ENCODE measurements at places on chromosomes 12 and 14.
A peak's percentile ranks its signal among the peaks of the same experiment; 100 is the strongest.

DNA sequence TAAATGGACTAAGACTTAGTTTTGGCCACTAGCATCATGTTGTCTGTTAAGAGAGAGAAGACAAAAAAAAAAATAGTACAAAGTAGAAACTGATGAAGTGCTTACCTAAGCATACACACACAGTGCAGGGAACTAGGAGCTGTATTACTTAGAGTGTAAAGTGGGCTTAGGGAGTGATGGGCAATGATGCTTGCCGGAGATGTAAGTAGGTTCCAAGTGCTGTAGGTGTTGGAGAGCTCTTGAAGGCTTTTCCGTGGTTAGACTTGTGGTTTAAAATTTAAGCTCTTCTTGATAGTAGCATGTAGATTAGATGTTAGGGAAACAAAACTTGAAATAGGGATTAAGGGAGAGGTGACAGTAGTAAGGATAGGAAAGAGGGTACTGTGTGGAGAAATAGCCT is 34.7 kb downstream of the MIA2 start:
- H3K27ac ChIP-seq: no peak overlapping the region
- no peaks in the 10 kb centered on the region for H3K27me3 ChIP-seq
- DNase-seq: no peak
- peak overlapping the region; percentile 92 for H3K4me3 ChIP-seq
- no peaks in the 10 kb centered on the region for H3K36me3 ChIP-seq

GRCh38 chr12:26768611-26769603 is 64.1 kb downstream of the ITPR2 start:
- H3K27me3 ChIP-seq: no peaks in the 10 kb centered on the region
- H3K27ac ChIP-seq: no peak overlapping the region
- no peak overlapping the region for H3K4me3 ChIP-seq
- DNase-seq: no peak
- no peaks in the 10 kb centered on the region for H3K4me1 ChIP-seq

GRCh38 chr14:63952053-63952932 is 99.5 kb downstream of the SYNE2 start:
- DNase-seq: no peak
- H3K36me3 ChIP-seq: peaks cover 18% of the 10 kb centered on the region
- H3K27ac ChIP-seq: no peak overlapping the region
- no peak overlapping the region for H3K4me3 ChIP-seq
- no peaks in the 10 kb centered on the region for H3K27me3 ChIP-seq
- H3K4me1 ChIP-seq: no peaks in the 10 kb centered on the region

DNA sequence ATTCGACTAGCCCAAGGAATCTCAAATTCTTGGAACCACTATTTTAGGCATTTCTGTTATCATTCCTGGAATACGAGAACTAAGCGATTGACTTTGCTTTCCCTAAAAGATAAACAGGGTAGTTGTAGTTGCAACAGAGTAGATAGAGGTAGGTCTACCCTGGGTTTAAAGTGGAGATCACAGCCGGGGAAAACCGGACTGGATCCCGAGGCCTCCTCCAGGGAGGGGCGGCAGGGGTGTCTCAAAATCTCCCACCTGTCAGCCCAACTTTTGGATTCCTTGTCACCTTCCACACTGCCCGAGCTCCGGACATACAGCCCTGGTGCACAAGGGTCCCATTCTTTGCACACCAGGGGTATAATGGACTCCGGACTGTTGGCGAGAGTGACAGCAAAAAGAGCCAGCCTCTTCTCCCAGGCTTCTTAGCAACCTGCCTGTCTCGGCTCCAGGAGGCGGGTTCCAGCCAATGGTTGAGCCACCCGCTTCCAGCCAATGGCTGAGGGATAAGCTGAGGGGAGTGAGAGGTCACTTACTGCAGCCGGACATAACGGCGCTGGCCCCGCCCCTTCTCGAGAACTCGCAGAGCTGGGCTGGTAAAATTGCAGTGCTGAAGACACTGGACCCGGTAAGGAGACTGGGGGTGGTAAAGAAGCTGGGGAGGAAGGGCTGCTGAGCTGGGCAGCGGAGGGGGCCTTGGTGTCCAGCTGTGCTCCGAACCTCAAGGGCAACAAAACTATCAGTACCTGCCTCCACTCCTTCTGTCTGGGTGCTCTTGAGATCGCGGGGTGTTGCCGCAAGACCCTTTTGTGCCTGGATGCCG is at the start of gene SUOX:
Gene SUOX (plus strand): TSS at position 562 of the 820 bp plus-strand sequence. CDS start 4,946 bp downstream, outside the sequence.
- peak within 1 kb of the TSS; percentile 68 for H3K27ac ChIP-seq
- H3K36me3 ChIP-seq: peaks cover 23% of the 10 kb centered on the region
- no peaks in the 10 kb centered on the region for H3K27me3 ChIP-seq
- H3K4me3 ChIP-seq: peak within 1 kb of the TSS; percentile 17

DNA sequence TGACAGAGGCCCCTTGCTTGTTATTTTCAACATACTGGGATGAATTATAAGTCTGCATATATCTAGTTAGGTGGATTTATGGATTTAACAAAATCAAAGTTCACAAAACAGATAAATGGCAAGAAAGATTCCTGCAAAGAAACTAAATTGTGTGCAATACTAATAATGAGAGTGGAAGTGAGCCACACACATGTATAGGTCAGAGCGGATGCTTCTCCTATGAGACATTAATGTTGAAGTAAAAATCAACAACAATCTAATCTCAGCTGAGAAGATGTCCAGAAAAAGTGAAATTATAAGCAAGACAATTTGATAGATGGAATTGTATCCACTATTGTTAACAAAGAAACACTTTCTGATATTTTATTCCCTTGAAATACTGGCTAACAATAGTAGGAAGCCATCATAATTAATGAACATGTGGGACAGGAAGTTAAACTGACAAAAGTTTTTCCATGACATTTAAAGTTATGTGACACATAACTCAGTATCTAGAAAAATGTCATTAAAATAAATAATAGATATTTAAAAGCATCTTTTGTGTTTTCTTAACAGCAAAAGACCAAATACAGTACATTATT is 39.7 kb downstream of the RAD51B start:
- H3K27me3 ChIP-seq: no peaks in the 10 kb centered on the region
- H3K4me1 ChIP-seq: no peaks in the 10 kb centered on the region
- H3K4me3 ChIP-seq: no peak overlapping the region
- no peak overlapping the region for H3K27ac ChIP-seq

- H3K36me3 ChIP-seq: no peaks in the 10 kb centered on the region
- H3K4me3 ChIP-seq: no peak overlapping the region
- no peak for DNase-seq
- peaks cover 7% of the 10 kb centered on the region for H3K27me3 ChIP-seq
Observed at GRCh38 chr12:109720152-109720856, 6.7 kb downstream of the FAM222A start.

DNA sequence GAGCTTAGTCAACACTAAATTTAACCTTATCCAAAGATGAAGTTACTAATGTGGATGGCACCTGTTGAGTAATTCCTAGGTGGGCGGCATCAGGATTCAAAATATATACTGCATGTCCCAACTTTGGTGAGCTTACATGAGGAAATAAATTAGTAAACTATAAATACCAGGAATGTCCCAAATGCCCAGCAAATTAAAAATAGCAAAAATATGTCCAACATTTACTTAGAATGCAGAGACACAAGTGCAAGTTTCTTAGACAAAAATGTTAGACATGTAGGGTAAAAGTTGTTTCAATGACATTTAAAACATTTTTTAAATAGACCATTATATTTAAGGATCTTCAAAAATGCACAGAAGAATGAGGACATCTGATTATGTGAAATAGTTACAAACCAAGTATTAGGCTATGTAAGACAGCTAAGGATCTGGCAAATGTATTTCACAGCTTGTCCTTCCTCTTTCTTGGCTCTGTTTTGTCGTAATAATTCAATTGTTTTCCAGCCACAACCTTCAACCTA is 115.9 kb downstream of the NAV3 start:
- H3K36me3 ChIP-seq: no peaks in the 10 kb centered on the region
- no peak for DNase-seq
- no peak overlapping the region for H3K27ac ChIP-seq
- H3K27me3 ChIP-seq: no peaks in the 10 kb centered on the region

GRCh38 chr12:107543416-107543815 is 142.2 kb upstream of the PWP1 start:
- H3K27ac ChIP-seq: no peak overlapping the region
- H3K36me3 ChIP-seq: no peaks in the 10 kb centered on the region
- no peak for DNase-seq
- no peaks in the 10 kb centered on the region for H3K4me1 ChIP-seq

GRCh38 chr14:61512026-61512834 is 183.1 kb upstream of the HIF1A start:
- peaks cover 66% of the 10 kb centered on the region for H3K4me1 ChIP-seq
- no peak for DNase-seq
- no peaks in the 10 kb centered on the region for H3K27me3 ChIP-seq
- H3K36me3 ChIP-seq: peaks cover 4% of the 10 kb centered on the region
- no peak overlapping the region for H3K27ac ChIP-seq

- H3K4me1 ChIP-seq: peaks cover 34% of the 10 kb centered on the region
- no peaks in the 10 kb centered on the region for H3K27me3 ChIP-seq
- H3K36me3 ChIP-seq: no peaks in the 10 kb centered on the region
- no peak for DNase-seq
- H3K4me3 ChIP-seq: no peak overlapping the region
Observed at GRCh38 chr14:89205137-89205740, 211.8 kb downstream of the FOXN3 start.

- H3K4me3 ChIP-seq: no peak overlapping the region
- peaks cover 59% of the 10 kb centered on the region for H3K36me3 ChIP-seq
- H3K27me3 ChIP-seq: no peaks in the 10 kb centered on the region
Observed at GRCh38 chr14:91273273-91273884, 28.9 kb upstream of the GPR68 start.

DNA sequence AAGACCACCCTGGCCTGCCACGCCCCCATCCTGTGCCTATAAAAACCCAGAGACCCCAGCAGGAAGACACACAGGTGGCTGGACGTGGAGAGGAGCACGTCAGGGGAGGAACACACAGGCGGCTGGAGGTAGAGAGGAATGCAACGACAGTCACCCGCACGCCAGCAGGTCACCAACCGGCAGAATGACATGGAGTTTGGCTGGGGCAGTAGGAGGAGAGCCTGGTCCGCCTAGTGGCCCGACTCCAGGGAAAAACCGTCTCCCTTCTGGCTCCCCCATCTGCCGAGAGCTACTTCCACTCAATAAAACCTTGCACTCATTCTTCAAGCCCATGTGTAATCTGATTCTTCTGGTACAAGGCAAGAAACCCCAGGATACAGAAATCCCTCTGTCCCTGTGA is 62.7 kb upstream of the KCNH3 start:
- H3K4me1 ChIP-seq: peaks cover 8% of the 10 kb centered on the region
- no peak for DNase-seq
- no peaks in the 10 kb centered on the region for H3K27me3 ChIP-seq
- no peak overlapping the region for H3K4me3 ChIP-seq
- no peaks in the 10 kb centered on the region for H3K36me3 ChIP-seq

- no peaks in the 10 kb centered on the region for H3K27me3 ChIP-seq
- no peak overlapping the region for H3K4me3 ChIP-seq
- H3K4me1 ChIP-seq: no peaks in the 10 kb centered on the region
- DNase-seq: no peak
- H3K27ac ChIP-seq: no peak overlapping the region
Observed at GRCh38 chr14:43483415-43483814, 1023.7 kb downstream of the FSCB start.

- no peak for DNase-seq
- H3K27me3 ChIP-seq: no peaks in the 10 kb centered on the region
- H3K27ac ChIP-seq: no peak overlapping the region
- H3K4me3 ChIP-seq: no peak overlapping the region
Observed at GRCh38 chr12:39426636-39427240, 16.2 kb downstream of the KIF21A start.

DNA sequence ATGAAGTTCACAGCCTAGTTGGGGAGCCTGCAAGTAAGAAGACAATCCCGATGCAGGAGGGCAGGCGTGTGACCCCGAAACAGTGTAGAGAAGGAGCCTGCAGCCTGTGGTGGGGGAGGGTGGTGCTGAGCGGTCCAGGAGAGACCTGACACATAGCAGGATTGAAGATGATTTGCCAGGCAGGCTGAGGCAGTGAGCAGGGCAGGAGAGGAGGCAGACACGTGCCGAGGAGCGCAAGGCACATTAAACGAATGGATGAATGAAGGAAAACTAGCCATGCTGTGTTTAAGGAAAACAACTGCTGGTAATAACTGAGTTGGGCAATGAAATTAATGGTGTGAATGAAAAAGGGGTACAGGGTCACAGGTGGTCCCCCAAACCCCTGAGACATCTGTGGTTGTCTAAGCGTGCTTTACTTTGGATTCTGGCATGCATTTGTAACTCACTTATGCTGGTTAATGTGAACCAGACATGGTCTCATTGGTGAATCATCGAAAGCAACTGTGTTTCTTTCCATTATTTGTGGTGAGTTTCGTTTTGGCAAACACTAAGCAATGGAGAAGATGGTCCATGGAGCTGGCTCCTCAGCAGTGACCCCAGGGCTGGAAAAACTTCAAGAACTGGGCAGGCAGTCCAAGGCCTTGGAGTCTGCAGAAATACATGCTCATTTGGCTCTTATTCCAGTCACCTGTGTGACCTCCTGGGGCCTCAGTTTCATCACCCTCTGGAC is 96.9 kb upstream of the EVL start:
- no peak overlapping the region for H3K4me3 ChIP-seq
- no peaks in the 10 kb centered on the region for H3K36me3 ChIP-seq
- peaks cover 3% of the 10 kb centered on the region for H3K4me1 ChIP-seq
- peaks cover 5% of the 10 kb centered on the region for H3K27me3 ChIP-seq
- no peak overlapping the region for H3K27ac ChIP-seq

DNA sequence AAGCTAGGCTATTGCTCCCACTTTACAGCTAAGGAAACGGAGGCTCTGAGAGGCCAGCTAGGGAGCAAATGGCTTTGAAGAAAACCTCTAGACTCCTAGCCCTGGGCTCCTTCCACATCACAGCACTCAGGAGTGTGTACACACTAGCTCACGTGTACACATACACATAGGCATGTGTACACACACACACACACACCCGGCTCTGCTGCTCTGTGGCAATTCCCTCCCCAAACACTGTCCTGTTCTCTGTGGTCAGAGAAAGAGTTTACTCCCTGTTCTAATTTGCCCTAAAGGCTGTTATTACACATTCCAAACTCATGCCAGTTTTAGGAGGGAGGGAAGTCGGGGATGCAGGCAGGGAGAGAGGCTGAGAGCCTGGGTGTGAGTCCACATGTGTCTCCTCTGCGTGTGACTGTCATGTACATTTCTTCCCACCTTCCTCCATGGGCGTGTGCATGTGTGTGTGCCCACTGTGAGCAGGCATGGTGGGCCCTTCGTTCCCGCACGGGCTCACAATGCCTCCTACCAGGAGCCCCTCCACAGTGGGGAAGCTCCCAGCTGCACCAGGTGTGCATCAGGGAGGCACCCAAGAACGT is 14.2 kb downstream of the TRPV4 start:
- no peaks in the 10 kb centered on the region for H3K36me3 ChIP-seq
- H3K4me3 ChIP-seq: no peak overlapping the region

- H3K27ac ChIP-seq: no peak overlapping the region
- DNase-seq: no peak
- H3K4me1 ChIP-seq: no peaks in the 10 kb centered on the region
- no peaks in the 10 kb centered on the region for H3K27me3 ChIP-seq
Observed at GRCh38 chr12:85405781-85406522, 125.9 kb downstream of the ALX1 start.

GRCh38 chr12:27003421-27004381 is 10.5 kb downstream of the TM7SF3 start:
- H3K36me3 ChIP-seq: no peaks in the 10 kb centered on the region
- H3K4me3 ChIP-seq: no peak overlapping the region
- H3K4me1 ChIP-seq: no peaks in the 10 kb centered on the region

- H3K27ac ChIP-seq: no peak overlapping the region
- H3K36me3 ChIP-seq: no peaks in the 10 kb centered on the region
- no peak for DNase-seq
- H3K4me1 ChIP-seq: peaks cover 59% of the 10 kb centered on the region
- H3K27me3 ChIP-seq: no peaks in the 10 kb centered on the region
Observed at GRCh38 chr12:4829793-4830162, 79.9 kb upstream of the KCNA1 start.

Data from CD8-positive, alpha-beta memory T cell (primary cell).